ENCODE measurements at places on chromosomes 6 and 20.

GRCh38 chr20:47985092-47985850, 200.0 kb upstream of the SULF2 start:
- DNase-seq: no peak

- no peak for DNase-seq
These were observed 82.3 kb downstream of the SYNE1 start for GRCh38 chr6:152554851-152555250.

DNA sequence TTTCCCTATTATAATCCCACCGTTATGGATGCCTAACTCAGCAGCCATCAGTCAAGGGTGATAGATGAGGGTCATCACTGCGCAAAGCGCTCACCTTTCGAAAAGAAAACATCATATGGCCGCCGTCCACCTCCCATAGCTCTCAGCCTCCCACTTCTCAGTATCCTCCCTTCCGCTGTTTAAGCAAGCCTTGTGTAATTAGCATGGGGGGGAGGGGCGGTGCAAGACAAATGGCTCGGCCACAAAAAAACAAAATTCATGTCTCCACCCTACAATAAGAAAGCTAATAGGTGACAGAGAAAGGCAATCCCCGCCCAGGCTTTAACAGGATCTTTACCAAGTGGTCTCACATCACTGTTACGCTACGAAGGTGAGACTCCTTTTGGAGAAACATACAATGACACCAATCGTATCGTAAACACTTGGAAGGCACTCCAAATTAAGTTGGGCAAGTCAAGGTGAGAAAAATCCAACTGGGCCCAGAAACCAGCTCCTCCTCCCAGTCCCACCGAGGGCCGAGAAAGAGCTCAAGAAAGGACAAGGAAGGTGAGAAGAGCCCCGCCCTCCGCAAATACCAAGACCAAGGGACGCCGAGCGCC, 645 bp downstream of the DDX39B start:
- no peak for DNase-seq

GRCh38 chr6:105357165-105357564, 45.7 kb downstream of the PREP start:
- DNase-seq: no peak

- no peak for DNase-seq
These were observed 51.2 kb downstream of the SLC22A23 start for GRCh38 chr6:3405679-3406078.

DNA sequence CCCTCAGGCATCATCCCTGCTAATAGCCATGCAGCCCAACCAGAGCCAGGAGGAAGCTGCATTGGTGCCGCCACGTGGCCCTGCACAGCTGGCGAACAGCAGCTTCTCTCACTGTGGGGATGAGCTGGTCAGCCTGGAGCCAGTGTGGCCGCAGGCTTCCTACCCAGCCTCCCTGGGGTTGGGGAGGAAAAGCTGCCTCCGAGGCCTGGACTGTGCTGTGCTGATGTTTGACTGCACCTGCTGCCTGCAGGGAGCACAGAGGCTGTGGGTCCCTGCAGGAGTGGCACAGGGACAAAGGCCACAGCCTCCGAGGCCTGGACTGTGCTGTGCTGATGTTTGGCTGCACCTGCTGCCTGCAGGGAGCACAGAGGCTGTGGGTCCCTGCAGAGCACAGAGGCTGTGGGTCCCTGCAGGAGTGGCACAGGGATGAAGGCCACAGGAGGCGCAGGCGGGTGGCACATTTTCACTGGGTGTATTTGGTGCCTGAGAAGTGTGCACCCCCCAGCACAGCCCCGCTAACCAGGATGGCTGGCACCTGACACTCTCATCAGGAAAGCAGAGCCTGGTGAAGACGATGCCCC, 83.9 kb downstream of the DLL1 start:
- no peak for DNase-seq

GRCh38 chr20:21259346-21259745, 43.8 kb upstream of the XRN2 start:
- no peak for DNase-seq

GRCh38 chr20:37839432-37839827, 63.5 kb upstream of the VSTM2L start:
- no peak for DNase-seq

GRCh38 chr20:7984192-7984591, 35.4 kb downstream of the TMX4 start:
- no peak for DNase-seq

DNA sequence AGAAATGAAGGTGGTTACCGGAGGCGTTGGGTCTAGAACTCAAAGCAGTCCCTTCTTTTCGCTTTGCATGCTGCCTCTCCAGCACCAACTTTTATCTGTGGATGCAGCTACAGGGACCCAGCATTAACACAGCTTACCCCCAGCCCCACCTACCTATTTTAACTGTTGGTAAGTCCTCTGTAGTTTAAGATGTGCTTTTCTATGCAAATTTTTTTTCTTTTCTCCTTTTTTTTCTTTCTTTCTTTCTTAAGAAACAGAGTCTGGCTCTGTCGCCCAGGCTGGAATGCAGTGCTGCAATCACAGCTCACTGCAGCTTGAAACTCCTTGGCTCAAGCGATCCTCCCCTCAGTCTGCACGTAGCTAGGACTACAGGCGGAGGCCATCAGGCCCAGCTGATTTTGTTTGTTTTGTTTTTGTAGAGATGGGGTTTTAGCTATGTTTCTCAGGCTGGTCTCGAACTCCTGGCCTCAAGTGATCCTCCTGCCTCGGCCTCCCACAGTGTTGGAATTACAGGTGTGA, 6.5 kb upstream of the USP45 start:
- no peak for DNase-seq

Measured in bone marrow (tissue), 2 donors.